ELR (cell line): ENCODE measurements at places on chromosomes 11 and 22.

DNA sequence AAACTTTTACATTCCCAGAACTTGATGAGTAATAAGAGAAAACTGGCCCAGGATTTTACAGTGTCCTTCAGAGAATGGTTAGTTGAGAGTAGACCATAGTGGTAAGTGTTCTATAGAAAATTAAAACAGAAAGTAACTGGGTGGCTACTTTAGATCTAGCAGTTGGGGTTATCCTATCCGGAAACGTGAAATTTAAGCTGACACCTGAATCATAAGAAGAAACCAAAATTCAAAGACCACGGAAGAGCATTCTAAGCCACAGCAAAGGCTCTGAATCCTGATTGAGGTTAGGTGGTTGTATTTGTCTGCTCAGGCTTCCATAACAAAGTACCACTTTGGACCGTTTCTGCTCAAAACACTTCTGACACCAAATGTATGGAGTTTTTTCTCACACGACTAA, 34.0 kb downstream of the TTC17 start:
- DNase-seq = no peak

GRCh38 chr11:2482204-2482603, 37.4 kb downstream of the KCNQ1 start:
- DNase-seq = no peak

DNA sequence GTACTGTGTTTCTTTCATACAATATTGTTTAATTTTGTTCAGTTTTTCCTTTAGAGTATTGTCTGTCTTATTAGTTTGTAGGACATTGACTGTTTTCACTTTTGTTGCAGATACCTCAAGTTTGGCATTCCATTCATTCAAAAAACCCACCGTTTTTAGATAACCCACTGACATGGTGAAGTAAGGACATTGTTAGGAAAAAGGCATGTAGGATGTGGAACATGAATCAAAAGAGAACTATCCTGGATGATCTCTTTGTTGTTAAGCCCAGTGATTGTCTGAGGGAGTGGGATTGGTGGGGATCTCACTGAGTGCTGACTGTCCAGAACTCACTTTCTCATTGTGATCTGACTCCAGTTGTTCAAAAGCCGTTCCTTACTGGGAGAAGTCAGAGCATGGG, 119.3 kb downstream of the TEAD1 start:
- DNase-seq = no peak

- DNase-seq = no peak
Observed at GRCh38 chr11:3833449-3833848, 7.3 kb downstream of the RHOG start.

- DNase-seq = no peak
Observed at GRCh38 chr22:19461506-19461905, 14.0 kb upstream of the C22orf39 start.

DNA sequence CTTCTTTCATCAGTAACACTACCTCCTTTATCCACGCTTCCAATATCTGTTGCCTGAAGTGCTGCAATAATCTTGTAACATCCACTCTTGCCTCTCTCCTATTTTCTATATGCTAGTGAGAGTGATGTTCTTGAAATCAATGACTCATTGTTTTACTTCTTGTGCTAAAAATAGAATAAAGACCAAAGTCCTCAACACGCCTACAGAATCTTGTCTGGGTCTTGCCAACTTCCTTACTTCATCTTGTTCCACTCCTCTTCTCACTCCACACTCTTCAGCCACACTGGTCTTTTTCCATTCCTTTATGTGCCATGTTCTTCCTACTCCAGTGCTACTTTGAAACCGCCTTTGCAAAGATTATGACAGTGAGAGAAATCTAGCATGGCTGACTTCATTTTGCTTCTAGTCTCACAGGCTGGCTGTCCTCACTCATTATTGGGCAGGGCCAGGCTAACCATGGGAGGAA, 136.4 kb downstream of the CCDC81 start:
- peak; percentile 34 for DNase-seq

DNA sequence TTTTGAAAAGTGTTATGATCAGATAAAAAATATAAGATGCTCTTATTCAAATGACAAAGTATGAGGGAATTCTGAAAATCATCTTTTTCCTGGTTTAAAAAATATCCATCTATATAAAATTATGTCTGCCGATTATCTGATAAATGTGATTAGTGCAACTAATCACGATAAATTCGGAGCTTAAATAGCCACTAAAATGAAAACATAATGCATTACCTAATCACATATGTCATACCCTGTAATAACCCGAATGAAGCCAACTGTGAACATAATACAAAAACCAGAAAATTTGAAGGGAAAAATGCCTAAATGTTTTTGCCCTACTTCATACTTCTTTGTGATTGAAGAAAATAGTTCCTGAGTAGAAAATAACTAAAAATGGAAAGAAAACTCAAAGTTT, 808.4 kb upstream of the LUZP2 start:
- DNase-seq = no peak

- DNase-seq = no peak
Observed at GRCh38 chr11:11177156-11177808, 175.8 kb downstream of the CSNK2A3 start.
